ENCODE measurements at places on chromosomes 4 and X.

DNA sequence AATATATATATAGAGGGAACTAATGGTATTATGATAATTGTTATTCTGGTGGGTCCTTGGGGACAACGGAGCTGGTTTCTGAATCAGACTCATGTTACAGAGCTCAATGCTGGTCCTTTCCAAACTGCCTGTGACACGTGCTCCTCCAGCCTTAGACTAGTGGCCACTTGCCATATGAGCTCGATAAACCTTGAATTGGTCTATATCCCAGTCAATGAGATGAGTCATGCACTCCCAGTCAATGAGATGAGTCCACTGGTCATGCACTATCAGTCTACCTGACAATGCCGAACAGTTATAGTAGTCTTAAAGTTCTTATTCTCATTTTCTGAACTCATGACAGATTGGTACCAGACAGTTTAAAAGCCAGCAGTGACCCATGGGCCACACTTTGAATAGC is 325.2 kb downstream of the LDB2 start:
- DNase-seq, result peak; percentile 51

GRCh38 chrX:12673487-12673886 is 117.7 kb upstream of the PRPS2 start:
- DNase-seq, result no peak

DNA sequence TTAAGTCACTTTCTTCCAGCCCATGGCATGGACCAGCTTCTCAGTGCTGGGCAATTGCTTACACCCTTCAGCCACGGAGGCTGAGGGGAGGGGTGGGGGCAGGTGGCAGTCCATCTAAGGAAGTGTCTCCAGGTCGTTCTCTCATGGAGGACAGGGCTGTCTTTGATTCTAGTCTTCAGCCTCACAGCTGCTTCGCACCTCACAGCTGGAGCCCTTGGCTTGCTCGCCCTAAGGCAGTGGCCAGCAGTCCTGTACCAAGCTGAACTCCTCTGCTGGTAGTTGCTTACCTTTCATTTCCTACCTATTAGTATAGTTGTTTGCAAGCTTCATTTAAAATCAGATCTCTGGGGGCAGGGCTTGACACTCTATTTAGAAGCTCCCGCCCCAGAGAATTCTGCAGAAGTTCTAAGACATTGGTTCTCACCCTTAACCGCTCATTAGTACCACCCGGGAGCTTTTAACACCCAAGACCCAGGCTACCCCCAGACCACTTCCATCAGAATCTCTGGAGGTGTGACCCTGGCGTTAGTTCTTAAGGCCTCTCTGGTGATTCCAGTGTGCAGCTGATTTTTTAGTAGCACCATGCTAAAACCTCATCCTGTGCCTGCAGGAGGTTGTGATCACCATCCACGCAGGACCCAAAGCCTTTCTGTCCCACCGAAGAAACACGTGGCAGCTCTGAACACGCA is 386.8 kb downstream of the UNC5C start:
- no peak for DNase-seq

- DNase-seq, result no peak
Measured at GRCh38 chr4:100848841-100849240, 331.0 kb upstream of the EMCN start.

- peak; percentile 20 for DNase-seq
Measured at GRCh38 chrX:79081895-79082512, 62.5 kb upstream of the GPR174 start.

Measured in mucosa of gallbladder (tissue), 1 donor.